ENCODE measurements at places on chromosomes 13 and 19.

- DNase-seq: no peak
Measured at GRCh38 chr19:52679598-52679997, 41.4 kb upstream of the ZNF83 start.

DNA sequence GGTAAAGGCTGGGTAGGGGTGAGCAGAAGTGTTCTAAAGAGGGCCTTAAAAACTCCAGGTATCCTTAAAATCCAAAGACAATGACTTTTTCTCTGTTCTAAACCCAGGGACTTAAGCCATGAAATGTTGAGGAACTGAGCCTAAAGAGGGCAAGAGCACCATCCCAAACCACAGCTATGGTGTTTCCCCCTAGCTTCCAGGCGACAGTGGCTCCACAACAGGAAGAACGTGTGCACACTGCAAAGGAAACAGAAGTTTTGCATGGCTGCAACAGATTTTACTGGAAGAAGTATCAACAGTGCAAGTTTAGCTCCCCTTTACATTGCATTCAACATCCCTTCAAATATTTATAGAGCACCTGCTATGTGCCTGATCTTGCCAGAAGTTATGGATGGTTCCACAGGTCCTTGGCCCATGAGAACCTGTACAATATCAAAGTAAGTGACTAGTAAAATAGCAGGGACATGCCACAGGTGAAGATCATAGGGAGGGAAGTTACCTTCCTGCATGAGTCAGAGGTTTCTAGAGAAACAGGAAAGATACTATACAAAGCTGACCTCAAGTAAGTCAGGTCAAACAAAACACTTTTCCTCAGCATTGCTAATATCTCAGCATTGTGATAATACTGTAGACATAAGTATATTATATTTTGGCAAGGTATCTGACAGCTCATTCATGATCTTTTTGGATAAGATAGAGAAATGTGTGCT lies 8.4 kb upstream of the KCTD12 start:
- no peak for DNase-seq

- no peak for DNase-seq
Measured at GRCh38 chr13:27236478-27236877, 14.9 kb upstream of the RPL21 start.

DNA sequence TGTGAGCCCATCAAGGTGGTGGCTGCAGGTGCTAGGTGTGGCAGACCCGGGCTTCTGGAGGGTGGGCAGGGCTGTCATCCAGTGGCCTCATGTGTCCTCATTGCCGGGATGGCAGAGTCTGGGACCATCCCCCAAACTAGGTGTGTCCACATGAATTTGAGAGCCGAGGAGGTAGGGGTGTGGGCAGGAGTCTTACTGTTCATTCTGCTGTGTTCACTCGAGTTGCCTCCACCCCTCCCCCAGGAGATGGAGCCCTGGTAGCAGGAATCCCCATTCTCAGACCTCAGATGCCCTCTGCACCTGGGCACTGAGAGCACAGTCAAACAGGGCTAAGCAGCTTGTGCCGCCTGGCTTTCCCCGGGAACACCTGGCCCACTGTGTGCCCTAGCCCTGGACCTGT lies 22.4 kb downstream of the NAXD start:
- DNase-seq: no peak

Data from stimulated activated CD4-positive, alpha-beta T cell treated with anti-CD3 and anti-CD28 coated beads, Interleukin-15, amount 100 ng/mL, for 1 hour (primary cell).